Right cardiac atrium (tissue), 5 donors: ENCODE measurements at places on chromosomes 13 and 19. TPM values are rescaled to one million over a fixed set of nuclear protein-coding genes. Genes with fewer than 3 reads are reported as not detected.
A peak's percentile ranks its signal among the peaks of the same experiment; 100 is the strongest.

DNA sequence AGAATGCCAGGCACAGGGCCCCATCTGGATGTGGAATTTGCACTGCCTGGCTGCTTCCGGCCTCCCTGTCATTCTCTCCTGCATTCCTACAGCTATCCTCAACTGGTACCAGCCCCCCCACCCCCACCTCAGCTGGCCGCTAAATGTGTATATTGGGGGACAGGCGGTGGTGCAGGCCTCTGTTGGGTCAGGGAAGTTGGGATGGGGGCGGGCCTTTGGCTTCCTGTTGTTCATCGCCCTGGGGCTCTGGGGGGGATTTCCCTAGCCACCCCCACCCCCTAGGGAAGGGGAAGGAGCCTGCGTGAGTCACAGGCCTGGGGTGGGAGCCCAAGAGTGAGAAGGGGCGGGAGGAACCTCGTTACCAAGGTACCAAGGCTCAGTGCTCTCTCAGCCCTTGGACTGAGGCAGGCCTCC is 10.6 kb downstream of the POU2F2 start:
- peak; percentile 78 for DNase-seq

GRCh38 chr19:12669270-12670158 is 2.9 kb downstream of the WDR83 start:
- peak; percentile 93 for DNase-seq

GRCh38 chr19:48858984-48859710 is 9.3 kb downstream of the PLEKHA4 start:
- peak; percentile 53 for DNase-seq

- no peak for DNase-seq
These were observed 283.4 kb downstream of the DACH1 start for GRCh38 chr13:71583581-71583980.

GRCh38 chr19:49419173-49419572 is 4.1 kb downstream of the PTH2 start:
- no peak for DNase-seq

- DNase-seq, result no peak
These were observed 21.4 kb upstream of the TCF3 start for GRCh38 chr19:1673645-1674292.

GRCh38 chr13:78087966-78088678 is 169.5 kb upstream of the EDNRB start:
- no peak for DNase-seq

DNA sequence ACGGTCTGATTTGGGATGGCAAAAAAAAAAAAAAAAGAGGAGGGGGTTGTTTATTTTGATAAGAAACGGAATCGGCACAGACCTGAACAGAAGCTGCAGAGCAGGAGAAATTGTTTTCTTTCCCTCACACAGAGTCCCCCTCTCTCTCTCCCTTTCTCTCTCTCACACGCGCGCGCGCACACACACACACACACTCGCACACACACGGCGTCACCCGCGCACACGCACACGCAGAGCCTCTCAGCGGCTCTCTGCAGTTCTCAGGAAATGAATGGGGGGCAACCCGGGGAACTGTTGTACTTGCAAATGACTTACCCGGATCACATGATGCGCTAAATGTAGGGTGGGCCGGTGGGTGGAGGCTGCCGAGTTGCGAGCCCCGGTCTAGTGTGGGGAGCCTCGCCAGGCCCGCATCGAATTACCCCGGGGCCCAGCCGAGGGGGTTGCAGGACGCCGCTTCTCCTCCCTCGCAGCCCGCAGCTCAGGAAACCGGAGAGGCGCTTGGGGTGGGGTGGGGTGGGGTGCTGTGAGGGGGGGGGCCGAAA is 475 bp downstream of the KLF12 start:
- peak; percentile 89 for DNase-seq

THAP8 gene
- total RNA-seq, result 4.5 TPM

KLHL1 gene
- total RNA-seq, result not detected

B3GLCT gene
- total RNA-seq, result 45.1 TPM

EPN1 gene
- 205 TPM for total RNA-seq

CHST8 gene
- total RNA-seq, result 0.37 TPM

PCP2 gene
- total RNA-seq, result not detected
